ENCODE measurements at places on chromosomes 5 and 9.

GRCh38 chr5:151925340-151925739 is 689 bp upstream of the GLRA1 start:
- peaks cover 23% of the 10 kb centered on the region for H3K27me3 ChIP-seq
- H3K27ac ChIP-seq = no peak overlapping the region
- H3K4me3 ChIP-seq = no peak overlapping the region
- no peaks in the 10 kb centered on the region for H3K36me3 ChIP-seq

GRCh38 chr9:129363216-129363873 is 185.3 kb upstream of the IER5L start:
- no peaks in the 10 kb centered on the region for H3K27me3 ChIP-seq
- no peaks in the 10 kb centered on the region for H3K4me1 ChIP-seq
- no peaks in the 10 kb centered on the region for H3K36me3 ChIP-seq
- H3K4me3 ChIP-seq = no peak overlapping the region
- H3K27ac ChIP-seq = no peak overlapping the region
- DNase-seq = no peak

- H3K27ac ChIP-seq = no peak overlapping the region
- H3K36me3 ChIP-seq = peaks cover 10% of the 10 kb centered on the region
- DNase-seq = peak; percentile 13
- no peaks in the 10 kb centered on the region for H3K27me3 ChIP-seq
- peaks cover 18% of the 10 kb centered on the region for H3K4me1 ChIP-seq
These were observed 12.4 kb downstream of the POLK start for GRCh38 chr5:75524071-75524470.

GRCh38 chr9:106468431-106468830 is 394.5 kb upstream of the ZNF462 start:
- no peaks in the 10 kb centered on the region for H3K4me1 ChIP-seq
- no peaks in the 10 kb centered on the region for H3K27me3 ChIP-seq
- no peak overlapping the region for H3K27ac ChIP-seq
- no peak overlapping the region for H3K4me3 ChIP-seq
- DNase-seq = no peak
